ENCODE measurements at places on chromosomes 6 and 20.

GRCh38 chr6:122713138-122713537 lies 66.4 kb upstream of the FABP7 start:
- DNase-seq = no peak

DNA sequence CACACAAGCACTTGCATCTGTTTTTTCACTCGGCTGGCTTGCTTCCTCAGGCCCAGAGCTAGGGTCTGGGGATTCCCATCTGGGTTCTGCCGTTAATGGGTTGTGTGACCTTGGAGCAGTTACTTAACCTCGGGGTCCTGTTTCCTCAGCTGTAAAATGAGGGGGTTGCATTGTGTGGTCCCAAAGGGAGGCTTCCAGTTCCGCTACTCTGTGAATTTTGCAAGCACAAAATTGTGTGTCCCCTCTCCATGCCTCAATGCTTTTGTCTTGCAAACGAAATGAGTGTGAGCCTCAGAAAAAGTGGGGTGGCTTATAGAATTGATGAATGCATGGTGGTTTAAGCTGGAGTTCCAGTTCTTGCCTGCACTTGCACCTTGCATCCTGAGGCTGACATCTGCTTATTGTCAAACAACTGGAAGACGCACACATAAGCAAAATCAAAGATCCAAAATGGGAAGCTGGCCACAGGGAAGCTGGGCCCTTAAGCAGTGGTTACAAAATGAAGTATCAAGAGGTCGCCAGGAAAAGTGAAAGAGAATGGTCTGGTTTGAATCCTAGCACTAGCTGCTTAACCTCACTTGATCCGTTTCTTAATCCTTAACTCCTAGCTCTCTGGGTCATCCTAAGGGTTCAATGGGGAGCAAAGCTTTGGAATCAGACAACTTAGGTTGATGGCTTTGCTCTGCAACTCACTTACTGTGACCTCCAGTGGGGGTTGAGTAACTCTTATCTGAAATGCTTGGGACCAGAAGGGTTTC lies 490.6 kb downstream of the DHX35 start:
- no peak for DNase-seq

- no peak for DNase-seq
Measured at GRCh38 chr6:81938991-81939732, 186.7 kb upstream of the TENT5A start.

DNA sequence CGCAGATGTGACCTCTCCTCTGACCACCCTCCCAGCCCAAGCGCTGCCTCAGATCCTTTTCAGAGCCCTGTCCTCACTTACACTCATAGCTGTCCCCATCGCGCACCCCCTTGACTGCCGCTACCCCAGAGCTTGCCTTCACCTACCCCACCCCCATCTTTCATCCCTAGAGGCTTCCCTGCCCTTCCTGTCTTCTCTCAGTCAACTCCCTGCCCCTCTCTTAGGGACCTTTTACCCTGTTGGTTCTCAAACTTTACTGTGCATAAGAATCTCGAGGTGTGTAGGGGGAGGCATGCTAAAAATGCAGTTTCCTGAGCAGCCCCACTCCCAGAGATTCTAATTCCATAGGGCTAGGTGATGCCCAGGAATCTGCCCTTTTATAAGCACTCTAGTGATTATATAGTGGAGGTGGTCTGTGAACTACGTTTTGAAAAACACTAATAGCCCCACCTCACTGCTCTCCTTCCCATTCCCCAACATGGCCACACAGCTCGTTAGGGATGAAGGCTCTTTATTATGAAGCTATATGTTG lies 725 bp downstream of the TM9SF4 start:
- DNase-seq = peak; percentile 8

- DNase-seq = no peak
Measured at GRCh38 chr6:89818977-89819335, 638 bp downstream of the MDN1 start.

GRCh38 chr20:43662943-43663655 lies 3.8 kb upstream of the MYBL2 start:
- DNase-seq = no peak

DNA sequence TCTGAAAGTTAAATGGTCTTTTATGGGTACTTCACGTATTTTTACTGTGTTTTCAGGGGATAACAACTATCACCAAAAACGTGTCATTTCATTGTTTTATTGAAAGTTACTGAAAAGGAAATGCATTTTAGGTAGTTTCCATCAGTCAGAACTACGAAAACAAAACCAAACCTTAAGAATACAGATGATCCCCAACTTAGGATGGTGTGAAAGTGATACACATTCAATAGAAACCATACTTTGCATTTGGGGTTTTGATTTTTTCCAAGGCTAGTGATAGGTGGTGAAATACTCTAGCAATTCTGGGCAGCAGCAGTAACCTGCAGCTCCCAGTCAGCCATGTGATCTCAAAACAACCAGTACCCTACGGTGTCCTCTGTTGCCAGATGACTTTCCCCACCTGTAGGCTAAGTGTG lies 25.9 kb upstream of the EFHC1 start:
- DNase-seq = no peak

GRCh38 chr20:58552366-58552934 lies 37.3 kb upstream of the APCDD1L start:
- no peak for DNase-seq

GRCh38 chr20:64106981-64107735 lies at the start of gene NPBWR2:
Gene NPBWR2 (minus strand): TSS chr20:64107565. CDS start chr20:64106831, 734 bp downstream.
- no peak for DNase-seq

DNA sequence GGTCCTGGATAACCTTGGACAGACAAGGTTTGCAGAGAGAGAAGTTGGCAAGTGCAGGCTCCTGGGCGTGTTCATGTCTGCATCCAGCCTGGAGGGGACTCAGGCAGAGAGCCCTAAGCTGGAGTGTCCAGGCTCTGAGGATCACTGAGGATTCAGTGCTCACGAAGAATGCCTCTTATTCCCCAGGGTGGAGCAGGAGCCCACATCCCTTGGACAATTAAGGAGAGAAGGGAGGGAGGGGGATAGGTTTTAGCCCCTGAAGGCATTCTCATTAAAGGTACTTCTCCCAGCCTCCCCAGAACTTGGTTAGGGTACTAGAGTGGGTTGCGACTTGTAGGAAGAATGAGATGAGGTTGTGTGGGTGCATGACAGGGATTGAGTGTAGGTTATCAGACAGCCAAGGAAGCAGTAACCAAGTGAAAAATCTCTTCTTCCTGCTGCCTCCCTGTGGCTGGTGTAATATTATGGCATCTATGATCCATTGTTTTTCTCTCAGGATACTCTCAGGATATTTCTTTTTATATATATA lies 680 bp downstream of the HLA-DPB1 start:
- DNase-seq = no peak

DNA sequence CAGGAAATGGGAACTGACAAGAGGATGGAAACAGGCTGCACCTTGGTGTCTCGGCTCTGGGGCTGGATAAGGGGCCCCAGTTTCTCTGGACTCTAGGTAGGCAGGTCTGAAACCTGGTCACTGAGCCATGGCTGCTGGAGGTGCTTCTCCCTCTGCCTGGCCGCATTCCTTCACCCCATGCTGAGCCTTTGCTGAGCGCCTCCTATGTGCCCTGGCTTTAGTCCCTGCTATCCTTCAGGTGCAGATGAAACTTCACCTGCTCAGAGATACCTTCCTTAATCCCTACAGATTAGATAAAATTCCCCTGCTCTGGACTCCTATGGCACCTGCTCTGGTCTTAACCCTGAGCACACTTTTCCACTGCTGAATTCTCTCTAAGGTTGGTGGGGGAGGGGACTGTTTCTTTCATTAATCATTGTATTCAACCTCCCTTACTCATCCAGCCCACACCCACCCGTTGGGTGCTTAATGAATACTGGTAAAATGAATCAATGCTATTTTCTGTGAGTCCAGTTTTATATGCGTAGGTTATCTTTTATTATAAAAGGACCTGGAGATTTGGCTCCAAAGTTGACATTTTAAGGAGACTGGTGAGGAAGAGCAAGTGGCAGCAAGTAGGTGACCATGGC lies 19.3 kb downstream of the MYLK4 start:
- no peak for DNase-seq

DNA sequence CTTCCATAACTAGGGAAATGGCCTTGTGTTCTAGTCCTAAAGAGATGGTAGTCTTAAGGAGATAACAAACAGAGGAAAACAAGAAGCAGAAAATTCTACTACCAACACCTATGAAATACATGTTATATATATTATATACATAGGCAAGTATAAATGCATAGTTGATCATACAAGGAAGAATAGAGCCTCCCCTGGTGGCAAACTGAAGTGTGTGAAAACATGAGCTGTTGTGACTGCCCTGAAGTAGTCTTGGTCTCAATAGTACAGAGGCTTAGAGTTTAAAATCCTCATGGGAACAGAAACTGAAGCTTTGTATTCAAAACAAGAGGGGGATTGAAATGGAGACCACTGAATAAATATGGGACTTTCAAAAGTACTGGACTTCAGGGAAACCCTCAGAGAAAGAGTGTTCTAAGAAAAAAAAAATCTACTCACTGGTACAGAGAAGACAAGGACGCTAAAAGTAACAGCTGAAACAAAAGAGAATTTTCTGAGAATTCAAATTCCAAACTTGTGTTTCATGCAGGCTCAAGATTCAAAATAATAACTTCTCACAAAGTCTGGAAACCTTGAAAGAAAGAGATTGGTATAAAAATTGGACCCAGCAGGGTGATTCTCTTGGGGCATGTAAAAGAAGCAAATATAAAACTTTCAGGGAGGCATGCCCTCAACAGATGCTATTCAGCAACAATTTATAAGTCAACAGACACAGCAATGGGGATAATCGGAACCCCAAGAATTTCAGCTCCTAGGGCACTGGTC lies 59.7 kb upstream of the SAMD3 start:
- DNase-seq = no peak

DNA sequence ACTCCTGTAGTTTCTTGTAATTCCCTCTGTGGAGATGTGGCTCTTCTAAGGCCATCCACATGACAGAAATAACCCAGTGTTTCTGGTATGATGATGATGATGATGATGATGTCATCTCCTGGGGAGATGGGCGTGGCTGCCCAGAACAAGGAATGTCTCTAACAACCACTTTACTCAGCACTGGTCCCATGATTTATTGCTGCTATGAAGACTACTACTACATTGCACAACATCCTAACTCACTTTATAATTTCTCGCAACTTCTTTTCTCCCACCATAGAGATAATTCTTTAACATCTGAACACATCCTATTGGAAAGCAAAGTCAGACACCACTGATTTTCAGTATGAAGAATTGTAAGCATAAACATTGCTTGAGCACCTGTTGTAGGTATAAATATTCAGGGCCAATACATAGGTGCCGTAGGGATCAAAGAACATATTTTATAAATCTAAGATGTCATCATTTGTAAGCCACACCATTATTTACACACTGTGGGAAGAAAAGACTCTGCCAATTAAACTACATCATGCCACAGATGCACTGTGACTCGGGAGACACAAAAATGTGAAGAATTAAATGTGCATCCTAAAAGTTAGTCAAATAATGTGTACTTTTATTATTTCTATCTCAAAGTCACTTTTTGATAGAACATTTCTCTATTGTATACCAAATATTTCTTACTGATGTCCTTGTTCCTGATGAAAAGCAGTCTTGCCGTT lies 6.4 kb downstream of the TPMT start:
- DNase-seq = no peak

DNA sequence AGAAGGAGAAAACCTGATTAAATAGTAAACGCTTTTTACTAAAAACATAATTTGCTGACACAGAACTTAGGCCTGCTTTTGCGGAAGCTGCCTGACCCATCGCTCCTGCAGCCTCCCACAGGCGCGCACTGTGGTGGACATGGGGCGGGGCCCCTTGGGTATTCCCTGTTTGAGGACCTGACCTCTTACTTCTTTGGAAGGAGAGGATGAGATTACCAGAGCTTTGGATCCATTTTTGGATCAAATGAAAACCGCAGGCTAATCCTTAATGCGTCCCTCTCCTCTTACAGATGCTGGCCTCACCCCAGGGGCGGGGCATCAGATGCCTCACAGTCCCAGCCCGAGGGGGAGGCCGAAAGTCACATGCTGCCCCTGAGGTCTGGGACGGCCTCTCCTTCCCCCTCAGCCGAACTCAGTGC lies 151.0 kb downstream of the SCML4 start:
- no peak for DNase-seq

GRCh38 chr20:55538261-55538908 lies 466.9 kb downstream of the CBLN4 start:
- DNase-seq = no peak

DNA sequence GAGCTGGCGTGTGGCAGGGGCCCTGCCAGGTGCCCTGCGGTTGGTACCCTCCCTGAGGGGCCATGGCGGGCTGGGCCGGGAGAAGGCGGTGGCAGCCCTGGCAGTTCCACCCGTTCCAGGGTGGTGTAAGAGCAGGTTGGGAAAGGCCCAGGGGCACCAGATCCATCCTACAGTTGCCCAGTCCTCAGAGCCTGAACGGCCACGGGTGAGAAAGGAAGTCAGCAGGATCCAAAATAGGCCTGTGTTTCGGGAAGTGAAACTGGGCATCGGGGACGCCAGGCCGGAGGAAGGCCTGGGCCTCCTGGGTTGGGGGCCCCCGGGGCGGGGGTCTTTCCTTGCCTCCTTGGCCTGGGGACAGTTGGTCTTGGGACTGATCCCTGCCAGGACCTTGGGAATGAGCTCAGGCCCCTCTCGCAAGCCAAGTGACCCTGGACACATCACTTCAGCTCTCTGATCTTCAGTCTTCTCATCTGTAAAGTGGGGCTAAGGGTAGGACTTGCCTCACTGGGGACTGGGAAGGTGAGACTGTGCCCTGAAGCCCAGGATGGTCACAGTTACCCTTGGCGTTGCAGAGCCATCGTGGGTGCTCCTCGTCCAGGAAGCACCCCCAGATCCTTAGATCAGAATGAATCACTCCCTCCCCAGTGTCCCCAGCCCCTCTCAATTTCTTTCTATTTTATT lies 18.1 kb upstream of the NOL4L start:
- no peak for DNase-seq

DNA sequence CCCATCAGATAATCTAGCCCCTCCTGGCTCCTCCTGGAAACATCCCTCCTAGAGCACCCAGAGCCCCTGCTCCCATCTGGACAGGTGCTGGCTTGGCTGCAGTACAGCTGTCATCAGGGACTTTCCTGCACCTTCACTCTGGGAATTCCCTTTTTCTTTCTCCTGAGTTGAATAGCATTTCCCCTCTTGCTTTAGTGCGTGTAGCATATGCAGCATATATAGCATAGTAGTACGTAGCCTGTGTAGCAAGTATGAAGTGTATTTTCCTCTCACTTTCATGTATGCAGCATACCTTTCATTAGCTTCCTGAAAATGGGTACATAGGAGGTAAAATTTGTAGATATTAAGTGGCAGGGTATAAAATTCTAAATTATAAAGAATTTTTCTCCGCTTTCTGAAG lies 352.9 kb downstream of the ESR1 start:
- DNase-seq = no peak
